Activated CD4-positive, alpha-beta T cell treated with anti-CD3 and anti-CD28 coated beads for 24 hours (primary cell): ENCODE measurements at places on chromosomes 6 and 20.
A peak's percentile ranks its signal among the peaks of the same experiment; 100 is the strongest.

DNA sequence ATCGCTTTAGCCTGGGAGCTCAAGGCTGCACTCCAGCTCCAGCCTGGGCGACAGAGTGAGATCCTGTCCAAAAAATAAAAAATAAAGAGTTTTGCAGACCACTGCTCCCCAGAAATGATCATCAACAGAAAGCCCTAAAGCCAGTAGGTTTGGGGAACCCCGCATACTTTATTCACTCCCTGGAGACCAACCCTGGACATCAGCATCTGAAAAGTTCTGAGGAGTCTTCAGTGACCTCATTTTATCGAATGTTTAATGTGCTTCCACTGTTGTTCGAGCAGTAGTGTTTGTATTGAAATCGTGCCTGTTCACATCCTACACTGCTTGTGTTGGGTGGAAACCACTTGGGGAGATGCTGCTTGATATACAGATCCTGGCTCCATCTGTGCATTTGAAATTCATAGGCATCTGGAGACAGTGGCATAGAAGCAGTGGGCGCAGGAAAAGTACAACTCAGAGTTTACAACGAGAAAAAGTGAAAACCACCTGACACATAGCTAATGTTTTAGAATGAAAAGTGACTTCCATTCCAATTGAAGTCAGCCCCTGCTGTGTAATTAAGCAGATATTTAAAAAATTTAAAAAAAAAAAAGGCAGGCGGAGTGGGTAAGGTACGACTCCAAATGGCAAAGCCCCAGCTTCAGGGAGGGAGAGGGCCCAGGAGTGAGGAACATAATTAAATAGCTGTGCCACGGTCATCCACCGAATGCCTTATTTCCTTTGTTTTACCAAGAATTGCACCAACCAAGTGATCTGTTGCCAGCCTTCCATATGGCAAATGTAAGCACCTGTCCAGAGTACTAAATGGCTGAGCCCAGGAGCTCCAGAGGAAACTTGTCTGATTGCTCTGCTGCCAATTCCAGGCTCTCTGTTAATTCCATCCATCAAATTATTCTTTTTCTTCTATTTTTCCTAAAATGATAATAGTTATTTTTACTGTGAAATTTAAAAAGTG is 100.4 kb upstream of the NAA20 start:
- no peak for DNase-seq

GRCh38 chr6:44078827-44079671 is 48.2 kb downstream of the MRPL14 start:
- peak; percentile 60 for DNase-seq

- DNase-seq: no peak
Observed at GRCh38 chr20:33640287-33640686, 21.8 kb upstream of the C20orf144 start.

- no peak for DNase-seq
Observed at GRCh38 chr6:13425270-13425873, 62.0 kb downstream of the GFOD1 start.

GRCh38 chr20:59193325-59193724 is 29.7 kb downstream of the ZNF831 start:
- DNase-seq: no peak

- peak; percentile 43 for DNase-seq
Observed at GRCh38 chr6:157184202-157185015, 138.9 kb downstream of the TMEM242 start.

DNA sequence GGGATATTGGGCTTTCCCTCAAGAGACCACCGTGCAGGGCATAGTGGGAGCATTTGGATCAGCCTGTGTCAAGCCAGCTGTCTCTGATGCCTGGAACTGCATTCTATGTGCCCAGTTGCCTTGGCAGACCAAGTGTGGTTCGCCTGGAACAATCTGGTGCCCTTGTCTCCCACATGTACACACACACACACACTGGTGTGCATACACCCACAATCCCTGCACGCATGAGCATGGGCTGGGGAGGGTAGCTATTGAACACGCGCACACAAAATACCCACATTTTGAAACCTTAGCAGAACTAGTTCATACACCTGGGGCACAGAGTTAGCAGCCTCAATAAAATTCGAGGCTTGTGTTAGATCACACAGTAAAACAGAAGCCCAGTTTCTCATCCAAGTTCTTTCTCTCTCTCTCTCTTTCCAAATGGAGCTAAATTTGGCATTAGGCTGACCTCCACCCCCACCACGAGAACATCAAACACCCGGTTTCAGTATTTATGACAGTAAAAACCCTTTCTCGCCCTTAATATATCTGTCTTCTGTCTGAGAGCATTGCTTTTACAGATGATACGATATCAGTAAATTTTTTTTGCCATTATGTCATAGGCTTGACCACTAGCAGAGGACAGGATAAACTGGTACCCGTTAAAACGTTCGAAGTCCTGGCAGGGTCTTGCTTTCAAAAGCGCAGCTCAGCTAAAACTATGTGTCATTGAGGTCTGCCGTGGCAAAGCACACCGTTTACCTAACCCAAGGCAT is 18.2 kb upstream of the NFATC2 start:
- DNase-seq: no peak

DNA sequence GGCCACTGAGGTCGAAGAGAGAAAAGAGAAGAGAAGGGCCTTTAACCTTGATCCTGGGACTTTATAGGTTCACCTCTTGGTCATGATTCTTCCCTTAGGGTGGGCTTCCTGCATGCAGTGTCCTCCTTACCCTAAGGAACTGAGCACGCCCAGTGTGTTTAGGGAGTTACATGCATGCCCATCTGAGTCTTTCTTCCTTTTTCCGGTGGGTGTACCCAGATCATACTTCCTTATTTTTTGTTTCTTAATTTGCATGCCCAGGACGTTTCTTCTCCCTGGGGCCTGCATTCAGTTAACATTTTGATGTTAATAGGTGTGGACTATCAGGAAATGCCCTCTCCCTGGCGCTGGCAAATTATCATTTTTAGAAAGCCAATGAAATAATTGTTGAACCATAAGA is 91.5 kb downstream of the HTR1B start:
- DNase-seq: no peak
